ENCODE measurements at places on chromosomes 3 and 15.
A peak's percentile ranks its signal among the peaks of the same experiment; 100 is the strongest.

- DNase-seq: no peak
These were observed 382.1 kb upstream of the NR2F2 start for GRCh38 chr15:95948411-95948810.

DNA sequence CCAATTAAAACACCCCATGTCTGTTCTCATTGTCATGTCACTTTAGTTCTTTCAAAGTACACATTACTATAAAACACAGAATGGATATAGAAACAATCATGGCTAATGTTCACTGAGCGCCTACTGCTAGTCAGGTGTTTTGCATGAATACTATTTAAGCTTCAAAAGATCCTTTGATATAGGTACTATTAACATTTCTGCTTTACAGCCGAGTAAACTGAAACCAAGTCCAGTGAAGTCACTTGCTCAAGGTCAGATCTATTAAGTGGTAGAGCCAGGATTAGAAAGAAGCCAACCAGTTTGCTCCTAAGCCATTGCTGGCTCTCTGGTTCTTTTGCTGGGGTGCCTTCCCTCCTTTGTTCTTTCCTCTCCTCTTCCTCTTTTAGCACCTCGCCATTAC lies 32.4 kb upstream of the NMNAT3 start:
- no peak for DNase-seq

- DNase-seq: peak; percentile 93
These were observed 105.8 kb upstream of the MYZAP start for GRCh38 chr15:57485869-57486268.

- DNase-seq: no peak
These were observed 82.5 kb downstream of the NEK11 start for GRCh38 chr3:131109156-131109555.

DNA sequence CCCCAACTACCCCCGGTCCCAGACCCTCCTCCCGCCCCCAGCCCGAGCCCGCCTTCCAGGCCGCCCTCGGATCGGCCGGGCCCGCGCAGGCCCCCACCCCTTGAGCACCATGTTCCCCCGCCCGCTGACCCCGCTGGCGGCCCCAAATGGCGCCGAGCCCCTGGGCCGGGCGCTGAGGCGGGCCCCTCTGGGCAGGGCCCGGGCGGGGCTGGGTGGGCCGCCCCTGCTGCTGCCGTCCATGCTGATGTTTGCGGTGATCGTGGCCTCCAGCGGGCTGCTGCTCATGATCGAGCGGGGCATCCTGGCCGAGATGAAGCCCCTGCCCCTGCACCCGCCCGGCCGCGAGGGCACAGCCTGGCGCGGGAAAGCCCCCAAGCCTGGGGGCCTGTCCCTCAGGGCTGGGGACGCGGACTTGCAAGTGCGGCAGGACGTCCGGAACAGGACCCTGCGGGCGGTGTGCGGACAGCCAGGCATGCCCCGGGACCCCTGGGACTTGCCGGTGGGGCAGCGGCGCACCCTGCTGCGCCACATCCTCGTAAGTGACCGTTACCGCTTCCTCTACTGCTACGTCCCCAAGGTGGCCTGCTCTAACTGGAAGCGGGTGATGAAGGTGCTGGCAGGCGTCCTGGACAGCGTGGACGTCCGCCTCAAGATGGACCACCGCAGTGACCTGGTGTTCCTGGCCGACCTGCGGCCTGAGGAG lies 472 bp downstream of the CHST14 start:
- peak; percentile 28 for DNase-seq

DNA sequence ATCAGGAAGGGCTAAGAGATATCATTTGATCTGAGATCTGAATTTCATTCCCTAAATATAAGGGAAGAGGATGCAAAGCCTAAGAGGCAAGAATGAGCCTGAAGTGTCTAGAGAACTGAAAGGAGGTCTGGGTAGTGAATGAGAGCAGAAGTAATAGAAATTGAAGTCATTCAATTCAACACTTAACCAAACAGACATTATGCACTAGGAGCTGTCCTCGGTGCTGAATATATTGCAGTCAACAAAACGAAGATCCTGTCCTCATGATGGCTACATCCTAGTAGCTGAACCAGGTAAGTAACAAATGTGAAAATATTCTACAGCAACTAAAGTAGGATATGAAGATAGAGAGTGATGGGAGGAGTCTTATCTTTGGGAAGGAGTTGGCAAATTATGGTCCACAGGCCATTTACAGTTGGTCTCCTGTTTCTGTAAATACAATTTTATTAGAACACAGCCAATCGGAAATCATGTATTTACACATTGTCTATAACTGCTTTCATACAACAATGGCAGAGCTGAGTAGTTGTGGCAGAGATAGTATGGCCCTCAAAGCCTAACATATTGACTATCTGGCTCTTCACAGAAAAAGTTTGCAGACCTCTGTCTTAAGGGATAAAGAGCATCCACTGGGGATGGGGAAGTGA lies 192.9 kb upstream of the CADPS start:
- peak; percentile 39 for DNase-seq

DNA sequence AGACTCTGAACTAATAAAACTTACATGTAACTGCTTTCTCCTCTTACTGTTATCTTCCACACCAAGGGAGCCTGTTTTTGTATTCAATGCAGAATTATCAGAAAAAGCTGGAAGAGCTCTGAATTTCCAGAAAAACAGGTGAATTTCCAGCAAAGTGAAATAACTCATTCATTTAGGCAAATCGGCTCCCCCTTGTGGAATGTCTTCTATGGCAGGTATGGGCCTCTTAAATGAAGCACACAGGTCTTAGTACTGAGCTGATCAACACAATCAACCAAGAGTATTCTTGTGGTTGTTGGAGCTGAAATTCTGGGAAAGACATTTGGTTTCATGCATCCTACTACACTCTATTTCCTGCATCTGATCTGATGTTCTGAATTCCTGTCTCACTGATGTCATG lies 31.0 kb upstream of the PTPRG start:
- DNase-seq: peak; percentile 9

DNA sequence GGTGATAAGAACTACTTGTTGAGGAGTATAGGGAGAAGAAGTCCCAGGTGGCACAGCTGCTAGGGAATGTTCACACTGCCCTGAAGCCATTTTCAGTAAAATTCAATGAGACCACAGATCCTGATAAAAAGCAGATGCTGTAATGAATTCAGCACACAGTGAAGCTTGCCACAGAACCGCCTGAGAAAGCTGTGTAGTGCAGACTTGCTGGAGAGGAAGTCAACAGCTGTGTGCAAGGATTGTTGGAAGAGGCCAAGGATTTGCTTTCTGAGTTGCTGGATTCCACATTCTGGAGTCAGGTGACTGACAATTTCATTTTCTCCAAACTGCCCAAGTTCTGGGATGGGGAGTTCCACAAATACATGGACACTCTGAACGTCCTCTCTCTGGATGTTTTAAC lies 70.9 kb downstream of the ANP32A start:
- no peak for DNase-seq

GRCh38 chr3:30654269-30654668 lies 47.9 kb downstream of the TGFBR2 start:
- no peak for DNase-seq

DNA sequence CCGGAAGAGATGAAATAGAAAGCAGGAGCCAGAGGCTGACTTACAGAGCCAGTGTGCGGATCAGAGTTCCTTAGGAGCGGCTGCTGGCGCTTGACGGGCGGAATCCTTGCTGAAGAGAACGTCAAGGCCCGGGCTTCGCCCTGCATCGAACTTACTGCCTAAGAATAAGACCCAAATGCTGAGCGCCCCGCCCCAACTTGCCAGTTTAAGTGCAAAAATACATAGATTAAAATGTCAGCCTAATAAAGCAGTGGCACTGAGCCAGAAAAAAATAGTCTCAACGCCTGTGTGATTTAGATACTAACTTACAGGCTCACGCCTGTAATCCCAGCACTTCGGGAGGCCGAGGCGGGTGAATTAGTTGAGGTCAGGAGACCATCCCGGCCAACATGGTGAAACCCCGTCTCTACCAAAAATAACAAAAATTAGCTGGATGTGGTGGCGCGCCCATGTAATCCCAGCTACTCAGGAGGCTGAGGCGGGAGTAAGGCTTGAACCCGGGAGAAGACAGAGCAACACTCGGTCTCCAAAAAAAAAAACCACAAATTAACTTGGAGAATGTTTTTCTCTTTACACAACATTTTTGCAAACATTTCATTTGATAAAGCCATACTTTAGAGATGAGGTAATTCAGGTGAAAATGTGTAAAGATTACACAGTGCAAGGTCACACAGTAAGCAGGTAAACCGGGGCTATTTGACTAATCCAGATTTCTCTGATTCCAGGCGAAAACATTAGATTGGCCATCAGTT lies 1.2 kb upstream of the UBP1 start:
- no peak for DNase-seq

- no peak for DNase-seq
These were observed 543.1 kb upstream of the NECTIN3 start for GRCh38 chr3:110528305-110529121.

- DNase-seq: no peak
These were observed 252.5 kb downstream of the SUCLG2 start for GRCh38 chr3:67401921-67402320.

- DNase-seq: no peak
These were observed 34.8 kb downstream of the CRYGS start for GRCh38 chr3:186509423-186509822.

- no peak for DNase-seq
These were observed 445.0 kb upstream of the TGFBR2 start for GRCh38 chr3:30161375-30161774.

- DNase-seq: no peak
These were observed 171.1 kb downstream of the ZBBX start for GRCh38 chr3:167209011-167209410.

GRCh38 chr3:140206196-140207040 lies 271.4 kb downstream of the CLSTN2 start:
- DNase-seq: peak; percentile 21
